ENCODE measurements at places on chromosomes 16 and 17.

- DNase-seq, result peak; percentile 82
Observed at GRCh38 chr16:2751577-2752034, 832 bp upstream of the SRRM2 start.

GRCh38 chr17:45036691-45037090 is 14.7 kb downstream of the DCAKD start:
- DNase-seq, result no peak

GRCh38 chr16:83338138-83338537 is 469.6 kb upstream of the HSBP1 start:
- no peak for DNase-seq

- DNase-seq, result no peak
Observed at GRCh38 chr17:76135810-76136188, 5.2 kb downstream of the FOXJ1 start.

DNA sequence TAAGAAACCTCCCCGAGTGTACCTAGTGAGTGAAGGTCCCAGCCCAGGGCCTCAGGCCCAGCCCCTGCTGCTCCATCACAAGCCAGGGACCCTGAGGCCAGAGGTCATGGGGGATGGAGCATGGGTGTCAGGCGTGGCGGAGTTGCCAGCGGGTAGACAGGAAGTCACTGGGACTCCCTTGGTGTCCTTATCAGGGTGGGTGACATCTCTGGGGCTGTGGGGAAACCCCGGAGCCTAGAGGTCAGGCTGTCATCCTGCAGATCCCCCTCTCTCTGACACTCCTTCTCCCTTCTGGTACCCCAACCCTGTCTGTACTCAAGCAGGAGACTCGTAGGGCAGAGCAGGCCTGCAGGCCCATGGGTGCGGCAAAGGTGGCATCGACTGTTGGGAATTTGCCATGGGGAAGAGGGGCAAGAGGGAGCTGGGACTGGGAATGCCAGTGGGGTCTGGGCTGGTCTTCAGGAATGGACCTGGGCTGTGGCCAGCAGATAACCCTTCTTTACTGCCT is 10.8 kb upstream of the ADGRG1 start:
- no peak for DNase-seq

- no peak for DNase-seq
Observed at GRCh38 chr16:75311383-75311938, 60.0 kb upstream of the BCAR1 start.

DNA sequence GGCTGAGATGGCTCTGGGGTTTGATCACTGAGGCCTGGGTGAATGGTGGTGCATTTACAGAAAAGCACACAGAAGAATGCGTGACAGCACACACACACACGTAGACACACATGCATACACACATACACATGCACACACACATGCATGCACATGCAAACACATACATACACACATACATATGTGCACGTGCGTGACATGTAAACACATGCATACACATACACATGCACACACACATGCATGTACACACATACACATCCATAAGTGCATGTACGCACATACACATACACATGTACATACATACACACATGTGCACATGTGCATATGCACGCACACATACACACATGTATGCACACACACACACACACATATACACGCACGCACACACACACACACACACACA is 108.4 kb downstream of the AIPL1 start:
- no peak for DNase-seq

GRCh38 chr17:62876673-62877405 is 68.7 kb upstream of the MARCHF10 start:
- no peak for DNase-seq

DNA sequence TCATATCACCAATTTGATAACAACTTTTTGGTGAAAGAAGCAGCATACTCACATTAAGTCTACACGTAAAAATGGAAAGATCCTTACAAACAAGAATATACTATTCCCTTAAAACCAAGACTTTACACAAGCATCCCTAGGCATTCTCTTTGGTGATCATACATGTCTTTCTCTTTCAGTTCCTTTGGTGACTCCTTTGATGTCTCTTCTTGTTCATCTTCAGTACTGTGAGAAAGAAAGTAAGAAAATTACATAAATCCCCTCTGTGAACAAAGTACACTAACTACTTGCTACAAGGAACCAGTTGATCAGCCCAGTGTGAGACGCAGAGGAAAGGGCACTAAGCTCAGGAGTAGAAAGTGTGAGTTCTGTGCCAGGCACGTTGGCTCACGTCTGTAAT is 59.6 kb upstream of the MTMR4 start:
- no peak for DNase-seq

- no peak for DNase-seq
Observed at GRCh38 chr17:12070561-12070960, 49.9 kb downstream of the MAP2K4 start.

DNA sequence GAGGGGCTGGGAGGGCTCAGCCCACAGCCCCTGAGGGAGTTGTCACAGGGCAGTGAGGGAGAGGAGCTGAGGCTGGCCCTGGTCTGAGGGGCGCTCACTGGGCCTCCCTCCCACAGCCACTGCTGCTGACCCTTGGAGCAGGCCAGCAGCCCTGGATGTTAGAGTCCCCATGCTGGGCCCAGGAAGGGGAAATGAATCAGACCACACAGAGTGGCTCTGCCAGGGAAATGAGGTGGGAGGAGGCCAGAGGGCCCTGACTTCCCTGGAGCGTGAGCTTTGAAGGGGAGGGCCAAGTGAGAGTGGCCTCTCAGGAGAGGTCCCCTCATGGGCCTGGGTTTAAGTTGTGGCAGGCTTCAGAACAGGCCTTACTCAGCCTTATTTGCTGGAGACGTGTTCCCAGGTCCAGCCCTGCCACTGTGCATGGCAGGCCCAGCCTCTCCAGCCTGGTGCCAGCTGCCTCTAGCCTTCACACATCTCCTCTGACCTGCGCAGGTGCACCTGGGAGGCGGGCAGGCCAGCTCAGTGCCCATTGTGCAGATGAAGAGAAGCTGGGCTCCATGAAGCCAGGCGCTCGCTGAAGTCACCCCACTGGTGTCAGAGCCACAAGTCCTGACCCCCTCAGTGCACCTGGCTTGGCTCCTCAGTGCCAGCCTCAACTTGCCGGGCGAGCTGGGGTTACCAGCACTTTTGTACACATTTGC is 15.4 kb downstream of the GPT2 start:
- DNase-seq, result no peak

GRCh38 chr16:49120631-49121030 is 161.0 kb downstream of the CBLN1 start:
- DNase-seq, result no peak

- DNase-seq, result no peak
Observed at GRCh38 chr17:80704894-80705293, 160.3 kb downstream of the RPTOR start.

DNA sequence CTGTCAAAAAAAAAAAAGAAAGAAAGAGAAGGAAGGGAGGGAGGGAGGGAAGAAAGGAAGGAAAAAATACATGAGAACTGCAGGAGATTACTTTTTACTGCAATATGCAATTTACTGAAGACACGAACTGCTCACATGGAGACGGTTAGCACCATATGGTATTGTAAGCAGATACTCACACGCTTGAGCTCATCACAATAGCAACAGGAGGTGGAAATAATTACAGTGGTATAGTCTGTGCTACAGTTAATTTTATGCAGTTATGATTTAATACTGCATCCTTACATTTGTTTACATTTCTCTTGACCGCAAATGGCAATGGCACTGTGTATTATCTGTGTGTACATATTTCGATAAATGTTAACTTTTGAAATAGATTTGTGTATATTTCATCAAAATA is 21.4 kb upstream of the SLC46A1 start:
- no peak for DNase-seq

DNA sequence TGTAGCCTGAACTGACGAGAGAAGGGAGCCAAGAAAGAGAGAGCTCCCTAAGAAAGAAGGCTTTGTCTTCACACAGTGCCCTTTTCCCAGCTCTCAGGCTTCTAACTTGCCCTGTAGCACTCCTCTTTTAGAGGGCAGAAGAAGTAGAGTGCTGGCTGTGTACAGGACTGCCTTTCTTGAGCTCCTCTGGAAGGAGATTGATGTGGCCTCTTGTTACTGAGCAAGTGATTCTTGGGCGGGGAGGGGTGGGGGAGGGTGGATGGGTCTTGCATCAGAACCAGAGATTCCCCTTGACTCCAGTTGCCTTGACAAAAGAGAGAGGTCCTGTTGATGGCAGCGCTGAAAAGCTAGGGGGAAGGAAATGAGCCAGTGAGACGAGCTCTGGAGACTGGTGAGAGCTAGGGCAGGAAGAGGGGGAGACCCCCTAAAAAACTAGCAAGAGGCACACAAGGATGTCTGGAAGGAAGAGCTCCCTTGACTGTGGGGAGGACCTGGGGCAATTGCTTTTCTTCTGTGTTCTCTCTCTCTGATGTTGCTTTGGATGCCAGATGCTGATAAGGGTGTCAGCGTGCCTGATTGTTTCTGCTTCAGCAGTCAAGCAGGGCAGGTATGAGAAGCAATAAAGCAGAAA is 18.4 kb downstream of the GPR179 start:
- DNase-seq, result no peak

GRCh38 chr17:1908699-1909309 is 79.0 kb downstream of the RPA1 start:
- DNase-seq, result peak; percentile 71

- no peak for DNase-seq
Observed at GRCh38 chr17:75342996-75343395, 53.8 kb upstream of the SLC25A19 start.

DNA sequence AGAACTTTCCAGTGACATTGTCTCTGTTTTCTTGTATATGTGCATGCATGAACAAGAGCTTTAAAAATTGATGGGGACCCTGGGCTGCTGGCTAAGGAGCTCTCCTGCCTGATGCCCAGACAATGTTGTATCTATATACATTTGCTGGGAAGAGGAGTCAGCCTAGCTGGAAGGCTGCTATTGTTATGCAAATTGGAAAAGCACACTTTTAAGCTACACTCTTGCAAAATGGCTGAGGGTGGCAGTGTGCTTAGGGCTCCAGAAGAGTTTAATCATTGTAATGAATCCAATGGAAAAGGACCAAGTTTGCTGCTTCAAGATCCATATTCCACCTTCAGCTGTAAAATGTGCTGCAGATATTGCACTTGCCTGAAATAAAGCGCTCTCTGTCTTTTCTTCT is 171.8 kb downstream of the PRKCA start:
- DNase-seq, result no peak

- no peak for DNase-seq
Observed at GRCh38 chr17:43468691-43469139, 15.1 kb upstream of the DHX8 start.

All from D341Med (cell line).